Large intestine (tissue), 12 donors: ENCODE measurements at places on chromosomes 1 and 21.

DNA sequence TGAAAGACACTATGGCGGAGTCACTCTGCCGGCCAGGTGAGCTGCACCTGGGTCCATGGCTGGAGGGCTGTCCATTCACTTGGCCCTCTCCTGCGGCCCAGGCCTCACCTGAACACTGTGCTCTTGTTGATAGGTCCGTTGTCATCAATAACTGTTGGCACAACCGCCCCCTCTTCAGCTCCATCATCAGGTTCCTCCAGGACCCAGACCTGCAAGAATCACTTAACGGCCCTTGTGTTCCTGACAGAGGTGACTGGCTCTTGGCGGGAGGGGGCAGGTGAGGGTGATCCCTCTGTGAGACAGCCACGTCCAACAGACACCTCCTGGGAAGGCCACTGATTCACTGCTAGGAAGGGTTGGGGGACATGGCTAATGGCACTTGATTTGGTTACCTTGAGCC, 54.9 kb downstream of the INAVA start:
- no peak for DNase-seq

DNA sequence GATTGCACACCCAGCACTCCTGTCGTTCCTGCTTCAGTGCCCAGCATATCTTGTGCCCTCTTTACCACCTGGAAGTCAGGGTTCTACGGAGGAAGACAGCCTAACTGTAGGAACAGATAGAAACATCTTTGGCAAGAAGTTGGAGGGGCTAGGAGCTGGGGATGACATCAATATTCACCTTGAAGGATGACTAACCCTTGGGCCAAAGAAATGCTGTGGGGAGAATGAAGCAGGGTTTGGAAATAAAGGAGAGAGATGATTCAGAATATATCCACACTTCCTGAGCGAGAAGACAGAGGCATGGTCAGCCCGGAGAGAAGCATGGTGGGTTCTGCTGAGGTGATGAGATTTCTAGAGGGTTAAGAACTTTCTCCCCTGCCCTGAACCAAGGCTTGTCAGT, 4.6 kb upstream of the NKAIN1 start:
- DNase-seq, result no peak

DNA sequence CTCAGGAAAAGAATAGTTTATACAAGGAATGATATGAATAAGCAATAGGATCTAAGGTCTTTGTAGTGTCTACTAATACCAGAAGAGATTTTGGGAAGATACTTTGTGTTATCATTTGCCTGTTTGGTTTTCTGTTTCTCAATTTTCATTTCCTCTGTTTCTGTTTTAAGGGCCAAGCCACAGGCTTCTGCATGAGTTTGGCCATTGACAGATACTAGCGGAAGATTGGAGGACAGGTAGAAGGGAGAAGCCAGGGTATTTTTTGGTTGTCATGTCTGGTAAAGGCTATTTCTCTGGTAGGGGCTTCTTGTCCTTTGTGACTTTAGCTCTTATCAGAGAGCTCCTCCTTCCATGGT, 51.4 kb downstream of the HS2ST1 start:
- no peak for DNase-seq

DNA sequence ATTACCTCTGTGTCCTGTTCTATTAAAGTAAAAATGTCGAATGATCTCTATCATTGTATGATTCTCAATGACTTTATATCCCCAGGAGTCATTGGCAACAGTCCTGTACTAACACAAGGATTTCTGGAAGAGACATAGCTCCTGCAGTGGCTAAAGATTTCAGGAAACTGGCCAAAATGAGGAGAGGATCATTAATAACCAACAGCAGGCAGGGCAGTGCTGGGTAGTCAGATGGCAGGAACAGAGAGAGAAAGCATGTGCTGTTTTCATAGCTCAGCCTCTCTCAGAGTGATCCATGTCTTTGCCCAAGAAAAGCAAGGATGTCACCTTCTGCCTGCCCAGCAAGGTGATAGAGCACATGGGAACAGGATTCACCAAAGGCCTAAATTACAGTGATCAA, 604.7 kb upstream of the PLXNA2 start:
- DNase-seq, result no peak

- DNase-seq, result no peak
These were observed 133.4 kb downstream of the SYT2 start for GRCh38 chr1:202576816-202577215.
